ENCODE measurements at places on chromosomes 6 and 20.

DNA sequence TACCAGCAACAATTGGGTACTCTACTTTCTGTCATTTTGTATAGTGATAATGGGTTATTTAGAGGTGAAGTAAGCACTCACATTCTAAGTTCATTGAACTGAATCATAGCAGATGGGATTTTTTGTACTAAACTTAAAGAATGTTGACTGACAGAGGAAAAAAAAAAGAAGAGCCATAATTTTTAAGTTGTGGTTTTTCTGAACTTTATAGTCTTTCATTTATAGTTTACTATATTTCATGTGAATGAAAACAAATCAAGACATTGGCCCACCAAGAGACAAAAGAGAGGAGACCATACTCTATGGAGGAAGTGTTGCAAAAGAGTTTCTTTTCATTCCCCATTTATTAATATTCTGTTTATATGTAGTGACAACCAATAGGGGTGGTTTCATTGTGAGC is 685.7 kb downstream of the BCKDHB start:
- no peak for DNase-seq

- DNase-seq = no peak
These were observed 8.0 kb upstream of the IDH3B start for GRCh38 chr20:2671977-2672376.

GRCh38 chr6:152240436-152240835 is 396.7 kb downstream of the SYNE1 start:
- DNase-seq = no peak

- DNase-seq = no peak
These were observed 117.8 kb downstream of the LRFN2 start for GRCh38 chr6:40469323-40469722.

DNA sequence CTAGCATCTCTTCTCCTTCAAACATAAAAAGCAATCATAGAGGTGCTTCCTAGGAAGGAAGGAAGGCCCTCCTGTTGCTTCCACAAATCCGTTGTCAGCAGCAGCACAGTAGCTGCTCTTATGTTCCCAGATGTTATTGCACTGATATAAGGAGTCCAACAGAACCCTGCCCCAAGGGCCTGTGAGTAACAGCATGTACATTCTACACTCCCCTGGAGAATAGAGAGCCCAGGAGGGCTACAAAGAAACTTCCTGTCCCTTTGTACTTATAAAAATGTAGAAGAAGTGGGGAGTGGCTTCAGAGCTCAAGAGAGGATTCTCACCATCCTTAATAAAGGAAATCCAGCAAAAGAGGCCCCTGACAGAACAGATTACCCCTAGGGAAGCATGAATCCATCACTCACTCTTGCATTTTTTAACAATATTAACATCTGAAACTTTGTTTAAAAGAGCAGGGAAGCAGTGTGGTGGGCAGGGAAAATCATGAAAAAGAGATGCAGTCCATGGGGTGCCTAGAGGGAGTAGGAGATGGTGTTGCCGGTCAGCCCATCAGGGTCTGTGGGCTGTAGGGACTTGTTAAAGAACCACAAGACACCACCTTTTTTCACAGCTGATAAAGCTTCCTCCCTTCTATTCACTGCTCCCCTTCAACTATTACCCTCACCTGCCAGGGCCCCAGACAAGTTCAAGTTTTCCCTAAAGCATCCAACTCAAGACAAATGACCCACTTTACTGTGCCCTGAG is 104.5 kb upstream of the ADGRF1 start:
- peak; percentile 44 for DNase-seq

- no peak for DNase-seq
These were observed 98.8 kb upstream of the NRN1 start for GRCh38 chr6:6105472-6106036.

- no peak for DNase-seq
These were observed 333.2 kb downstream of the SAMD5 start for GRCh38 chr6:147841547-147842148.

DNA sequence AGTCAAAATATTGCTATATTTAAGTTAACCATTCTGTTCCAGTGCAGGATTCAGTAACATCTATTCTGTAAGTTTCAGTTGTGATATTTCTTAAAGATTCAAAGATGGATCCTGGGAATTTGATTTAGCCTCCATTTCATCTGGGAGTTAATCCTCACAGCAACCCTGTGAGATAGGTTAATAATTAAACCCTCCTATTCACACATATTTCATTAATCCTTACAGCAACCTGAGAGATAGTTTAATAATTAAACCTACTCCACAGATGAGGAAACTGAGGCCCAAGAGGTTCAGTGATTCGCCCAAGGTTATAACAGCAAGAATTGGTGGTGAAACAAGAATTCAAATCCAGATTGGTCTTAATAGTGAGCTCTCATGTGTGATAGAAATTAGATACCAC is 10.9 kb upstream of the ZBTB2 start:
- DNase-seq = no peak

DNA sequence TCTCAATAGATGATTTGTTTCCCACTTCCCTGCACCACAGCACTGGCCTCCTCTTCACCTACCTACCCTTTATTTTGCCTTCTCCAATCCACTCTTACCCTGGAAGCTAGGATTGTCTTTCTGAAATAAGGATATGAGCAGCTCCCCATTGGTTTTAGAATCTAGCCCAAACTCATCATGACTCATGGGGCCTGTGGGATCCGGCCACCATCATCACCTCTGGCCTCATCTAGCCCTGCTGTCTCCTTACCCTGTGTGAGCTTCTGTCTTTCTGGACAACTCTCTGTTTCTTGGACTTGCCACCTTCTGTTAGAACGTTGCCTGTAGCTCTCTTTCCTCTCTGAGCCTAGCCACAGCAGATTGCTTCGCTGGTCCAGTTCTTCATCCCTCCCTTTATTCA is 277.1 kb downstream of the PAX1 start:
- DNase-seq = no peak

DNA sequence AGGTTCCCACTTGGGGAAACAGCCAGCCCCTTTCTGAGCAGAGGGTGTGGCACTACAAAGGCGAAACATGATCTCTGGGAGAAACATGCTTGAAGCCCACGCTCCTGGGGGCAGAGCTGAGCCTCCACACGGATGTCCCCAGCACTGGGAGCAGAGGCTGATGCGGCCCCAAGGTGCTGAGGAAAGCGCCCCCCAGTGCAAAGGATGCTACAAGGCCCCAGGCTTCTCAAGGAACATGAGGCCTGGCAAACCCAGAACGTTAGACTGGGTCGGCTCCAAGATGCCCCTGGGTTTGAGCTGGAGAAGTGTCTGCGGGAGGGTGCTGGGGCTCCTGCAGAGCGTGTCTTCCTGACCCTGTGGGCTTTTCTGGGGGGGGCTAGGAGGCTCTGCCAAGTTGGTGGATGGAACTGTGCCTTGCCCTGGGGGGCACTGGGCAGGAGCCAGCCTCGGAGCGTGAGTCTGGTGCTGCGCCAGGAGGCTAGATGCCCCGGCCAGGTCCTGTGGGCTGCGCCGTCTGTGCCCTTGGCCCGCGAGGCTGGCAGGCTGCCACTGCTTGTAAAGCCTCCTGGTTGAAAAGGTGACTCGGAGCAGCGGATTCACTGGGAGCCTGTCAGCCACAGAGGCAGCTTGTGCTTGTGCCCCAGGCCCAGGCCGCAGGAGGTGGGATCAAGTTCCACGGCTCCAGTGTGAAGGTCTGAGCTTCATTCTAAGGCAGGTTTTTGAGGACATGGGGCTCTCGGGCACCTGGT is 8.1 kb downstream of the SYNJ2 start:
- DNase-seq = peak; percentile 29

GRCh38 chr20:881051-881782 is 34.9 kb downstream of the ANGPT4 start:
- peak; percentile 87 for DNase-seq

DNA sequence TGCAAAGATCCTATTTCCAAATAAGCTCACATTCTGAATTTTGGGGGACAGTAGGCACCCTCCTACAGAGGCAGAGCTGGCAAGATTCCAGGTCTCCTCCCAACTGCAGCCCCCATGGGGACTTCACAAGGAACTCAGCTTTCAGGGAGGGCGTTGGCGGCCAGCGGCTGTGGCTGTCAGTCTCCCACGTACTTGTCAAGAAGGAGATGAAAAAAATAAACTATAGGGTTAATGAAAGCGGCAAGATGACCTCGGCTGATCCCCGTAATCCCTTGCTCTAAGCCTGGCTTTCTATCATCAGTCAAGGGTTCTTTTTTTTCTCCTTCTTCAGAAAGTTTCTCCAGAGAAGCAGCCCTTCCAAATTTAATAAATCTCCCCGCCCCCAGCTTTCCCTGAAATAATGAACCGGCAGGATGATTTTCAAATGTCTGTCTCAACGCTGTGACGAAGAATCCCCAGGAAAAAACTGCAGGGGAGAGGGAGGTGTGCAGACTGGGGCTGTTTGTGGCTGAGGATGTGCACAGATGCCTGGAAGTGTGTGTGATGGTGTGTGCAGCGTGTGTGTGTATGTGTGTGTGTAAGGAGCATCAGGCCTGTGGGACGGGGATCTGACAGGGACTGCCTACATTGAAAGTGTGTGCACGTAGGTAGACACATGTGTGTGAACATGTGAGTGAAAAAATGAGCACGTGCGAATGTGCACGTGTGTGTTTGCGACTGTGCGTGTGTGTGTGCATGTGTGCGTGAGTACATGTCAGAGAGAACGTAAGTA is 78.7 kb downstream of the SLC2A10 start:
- DNase-seq = no peak

DNA sequence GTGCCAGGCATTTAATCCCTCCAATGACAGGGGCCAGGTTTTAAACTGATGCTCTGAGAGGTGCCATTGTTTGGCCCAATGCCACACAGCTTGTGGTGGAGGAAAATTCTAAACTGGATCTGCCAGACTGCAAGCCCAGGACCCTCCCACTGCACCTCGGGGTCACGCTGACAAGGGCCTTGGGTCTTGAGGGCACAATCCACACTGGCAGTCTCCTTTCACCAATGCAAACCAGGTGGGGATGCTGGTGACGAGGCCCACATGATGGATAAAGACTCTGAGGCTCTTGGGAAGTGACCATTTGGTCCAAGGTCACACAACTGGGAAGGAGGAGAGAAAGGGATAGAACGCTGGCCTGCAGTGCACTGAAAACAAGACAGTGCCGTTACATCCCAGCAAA is 14.7 kb downstream of the ANKRD60 start:
- DNase-seq = no peak

DNA sequence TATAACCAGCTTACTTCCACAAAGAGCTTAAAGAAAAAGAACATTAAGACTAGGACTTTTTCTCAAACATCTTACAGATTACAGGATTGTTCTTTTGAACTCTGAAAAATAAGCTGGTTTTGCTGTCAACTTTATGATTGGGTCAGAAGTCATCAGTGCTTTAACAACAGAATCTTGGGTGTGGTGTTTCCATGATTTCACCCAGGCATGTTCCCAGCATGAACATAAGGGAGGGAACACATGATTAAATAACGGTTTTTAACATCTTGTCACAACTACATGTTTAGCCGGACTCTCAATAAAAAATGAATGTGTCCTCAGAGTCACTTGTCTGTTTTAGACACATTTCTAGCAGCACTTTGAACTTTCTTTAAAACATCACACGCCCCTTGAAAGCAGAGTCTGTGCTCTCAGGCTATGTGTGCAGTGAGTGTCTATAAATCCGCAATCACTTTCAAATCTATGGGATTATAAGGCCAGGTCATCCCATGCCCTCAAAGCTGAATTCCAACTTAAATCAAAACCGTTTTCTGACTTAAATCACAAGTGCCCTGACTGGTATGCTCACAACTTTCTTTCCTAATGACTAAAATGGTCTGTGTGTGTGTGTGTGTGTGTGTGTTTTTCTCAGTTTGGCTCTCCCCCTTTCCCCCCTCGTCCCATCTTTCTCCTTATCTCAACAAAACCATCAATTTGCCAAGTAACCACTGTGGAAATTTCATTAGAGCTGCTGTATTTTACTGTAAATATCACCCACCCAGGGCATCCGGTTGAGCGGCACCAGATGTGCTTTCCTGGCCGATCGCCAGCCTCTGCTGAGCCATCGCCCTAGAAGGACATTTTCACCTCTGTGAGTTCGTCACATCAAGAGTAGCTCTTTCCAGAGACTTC is 216.8 kb upstream of the DTNBP1 start:
- peak; percentile 26 for DNase-seq

DNA sequence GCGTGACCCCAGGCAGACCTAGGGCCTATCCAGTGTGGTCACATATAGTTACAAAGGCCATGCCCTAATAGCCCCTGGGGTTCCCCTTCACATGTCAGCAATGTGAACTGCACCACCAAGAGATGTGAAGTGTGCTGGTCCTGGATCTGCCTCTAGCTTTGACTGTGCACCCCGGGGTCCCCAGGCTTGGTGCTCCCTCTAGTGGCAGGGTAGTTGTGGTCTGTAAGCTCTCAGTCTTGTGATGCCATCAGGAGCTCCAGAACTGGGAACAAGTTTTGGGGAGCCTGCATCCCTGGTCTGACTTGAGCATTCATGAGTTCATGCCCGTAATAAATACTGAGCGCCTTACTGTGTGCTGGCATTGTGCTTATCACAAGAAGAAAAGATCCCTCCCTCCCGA is 143.4 kb downstream of the DHX35 start:
- DNase-seq = no peak

DNA sequence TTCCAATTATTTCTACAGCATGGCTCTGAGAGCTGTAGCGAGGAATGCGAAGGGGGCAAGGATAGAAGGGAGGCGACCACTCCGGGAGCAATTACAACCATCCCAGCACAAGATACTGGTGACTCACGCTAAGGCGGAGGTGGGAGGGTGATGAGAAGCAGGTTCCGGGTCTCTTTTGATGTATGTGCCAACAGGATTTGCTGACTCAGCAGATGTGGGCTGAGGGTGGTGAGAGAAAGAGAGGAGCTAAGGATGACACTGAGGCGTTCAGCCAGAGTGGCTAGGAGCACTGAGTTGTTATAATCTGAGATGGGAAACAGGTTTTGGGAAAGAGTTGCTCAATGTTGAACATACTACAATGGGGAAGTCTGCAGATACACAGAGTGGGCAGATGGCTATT is 9.3 kb upstream of the TXNDC5 start:
- DNase-seq = peak; percentile 86

DNA sequence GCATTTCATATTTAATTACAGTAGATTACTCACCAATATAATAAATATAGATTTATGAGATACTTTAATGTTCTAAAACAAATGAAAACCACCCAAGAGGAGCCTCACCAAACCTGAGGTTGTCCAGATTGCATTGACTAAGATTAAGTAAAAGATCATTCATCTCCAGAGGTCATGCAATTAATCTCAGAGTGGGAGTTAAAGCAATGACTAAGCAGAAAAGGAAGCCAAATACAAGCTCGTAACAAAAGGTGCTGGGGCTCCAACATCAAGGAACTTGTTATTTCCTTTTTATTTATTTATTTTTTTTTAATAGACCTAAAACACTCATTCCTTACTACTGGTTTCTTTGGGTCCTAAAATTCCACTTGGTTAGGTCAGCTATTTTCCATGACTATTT is 57.7 kb downstream of the RSPO3 start:
- DNase-seq = no peak

DNA sequence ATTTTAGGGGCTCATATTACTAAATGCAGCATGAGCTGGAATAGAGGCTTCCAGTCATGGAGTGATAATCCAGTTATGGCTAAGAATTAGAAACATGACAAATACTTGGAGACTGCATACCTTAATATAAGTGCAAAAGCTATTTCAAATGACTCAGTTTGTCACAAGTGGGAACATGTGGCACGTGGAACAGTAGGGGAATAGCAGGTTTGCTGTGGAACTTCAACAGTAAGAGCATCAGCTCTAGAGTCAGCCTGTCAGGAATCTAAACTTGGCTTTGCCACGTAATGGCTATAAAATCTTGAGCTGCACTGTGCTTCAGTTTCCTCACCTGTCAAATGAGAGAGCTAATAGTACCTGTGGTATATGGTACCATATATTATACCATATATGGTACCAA is 62.1 kb downstream of the HTR1B start:
- no peak for DNase-seq

- no peak for DNase-seq
These were observed 170.9 kb downstream of the SCP2D1 start for GRCh38 chr20:18984238-18985200.
